NCI-H226 (cell line): ENCODE measurements at places on chromosomes 3 and 15.

GRCh38 chr3:10845001-10845761, 29.2 kb downstream of the SLC6A11 start:
- DNase-seq = no peak

GRCh38 chr3:104951426-104951825, 415.3 kb upstream of the ALCAM start:
- DNase-seq = peak; percentile 19

DNA sequence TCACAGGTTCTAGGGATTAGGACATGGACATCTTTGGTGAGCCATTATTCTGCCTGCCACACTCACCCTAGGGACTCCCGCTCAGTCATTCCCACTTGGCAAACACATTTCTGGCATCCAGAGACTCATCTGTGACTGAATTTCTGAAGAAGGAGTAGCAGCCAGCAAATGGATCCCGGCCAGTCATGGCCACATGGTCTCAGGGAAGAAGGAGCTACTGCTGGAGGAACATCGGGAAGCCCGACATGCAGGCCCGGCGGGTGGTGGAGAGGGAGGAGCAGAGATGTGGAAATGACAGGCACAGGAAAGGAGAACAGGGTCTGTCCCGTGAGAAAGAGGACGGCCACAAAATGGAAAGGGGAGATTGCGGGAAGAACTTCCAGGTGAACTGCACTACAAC, 65.4 kb downstream of the SEMA5B start:
- no peak for DNase-seq

- DNase-seq = no peak
These were observed 44.2 kb upstream of the THRB start for GRCh38 chr3:24538891-24539290.

GRCh38 chr3:126166009-126166408, 14.4 kb downstream of the ALDH1L1 start:
- no peak for DNase-seq

DNA sequence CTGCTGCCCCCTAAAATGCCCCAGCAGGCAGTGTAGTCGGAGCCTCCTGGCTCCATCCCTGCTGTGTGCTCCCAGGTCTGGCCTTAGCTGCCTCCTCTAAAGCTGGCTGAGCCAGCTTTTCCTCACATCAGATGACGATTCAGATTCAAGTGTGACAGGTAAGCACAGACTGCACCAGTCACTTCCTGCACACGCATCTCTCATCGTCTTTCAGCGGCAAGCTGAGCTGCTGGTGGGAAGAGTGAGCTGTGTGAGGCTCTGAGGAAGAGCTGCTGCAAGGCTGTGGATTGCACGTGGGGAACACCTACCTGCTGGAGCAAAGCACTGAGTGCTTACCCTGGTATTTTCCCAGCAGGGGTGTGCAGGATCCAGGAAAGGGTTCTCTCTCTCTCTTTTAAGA, 88.4 kb upstream of the RPL32 start:
- no peak for DNase-seq

GRCh38 chr15:81155375-81156218, 21.5 kb downstream of the CFAP161 start:
- DNase-seq = peak; percentile 57

- no peak for DNase-seq
These were observed 303.5 kb upstream of the GADL1 start for GRCh38 chr3:31197941-31198340.

DNA sequence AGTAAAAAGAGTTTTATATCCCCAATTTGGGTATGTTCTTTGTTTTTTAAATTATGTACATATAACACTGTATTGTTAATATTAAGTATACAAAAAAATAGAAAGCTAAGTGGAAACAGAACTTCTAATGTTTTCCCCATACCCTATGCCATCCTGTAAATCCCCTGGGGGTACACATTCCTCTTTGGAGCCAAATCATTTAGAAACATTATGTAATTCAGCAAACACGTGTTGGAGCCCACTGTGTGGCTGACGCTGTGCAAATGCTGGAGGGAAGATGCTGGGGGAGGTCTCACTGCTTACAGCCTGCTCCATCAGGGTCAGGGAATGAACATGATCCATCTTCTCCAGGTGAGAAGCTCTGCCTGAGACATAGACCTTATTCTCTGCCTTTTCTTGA, 52.8 kb downstream of the CRTC3 start:
- DNase-seq = no peak

DNA sequence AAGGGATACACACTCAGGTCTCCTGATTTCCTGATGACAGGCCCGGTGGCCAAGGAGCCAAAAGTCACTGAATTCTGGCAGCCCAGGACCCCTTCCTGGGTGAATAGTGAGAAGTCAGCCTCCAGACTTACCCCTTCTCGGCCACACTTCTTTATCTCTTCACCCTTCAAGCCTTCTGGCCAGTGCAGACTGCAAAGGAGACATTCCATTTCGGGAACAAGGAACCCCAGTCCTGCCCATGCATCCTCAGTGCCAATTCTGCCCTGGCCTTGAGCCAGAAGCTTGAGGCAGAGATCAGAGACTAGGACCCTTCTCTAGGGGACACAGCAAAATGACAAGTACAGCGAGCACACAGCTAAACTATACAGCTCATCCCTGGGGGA, 28.8 kb downstream of the GRAMD2A start:
- DNase-seq = no peak

GRCh38 chr3:107523539-107524325, 970 bp downstream of the BBX start:
- DNase-seq = peak; percentile 17

- no peak for DNase-seq
These were observed 55.9 kb upstream of the FAM174B start for GRCh38 chr15:92711457-92711831.

DNA sequence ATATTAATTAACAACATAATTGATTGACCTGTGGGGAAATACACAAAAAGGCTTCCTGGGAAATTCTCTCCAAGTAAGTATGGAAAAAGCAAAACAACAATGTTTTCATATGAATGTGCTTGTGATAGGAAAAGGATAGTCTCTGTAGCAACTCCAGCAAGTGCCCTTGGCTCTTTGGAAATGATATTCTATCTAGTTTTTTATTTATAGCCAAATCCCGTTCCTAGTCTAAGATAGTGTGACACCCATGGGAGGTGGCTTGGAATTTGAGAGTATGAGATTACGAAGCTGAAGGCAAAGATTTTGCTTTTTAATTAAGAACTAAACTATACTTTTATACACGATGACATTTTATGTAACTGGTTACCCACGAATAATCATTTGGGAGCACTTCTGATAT, 119.9 kb downstream of the PDZRN3 start:
- no peak for DNase-seq

DNA sequence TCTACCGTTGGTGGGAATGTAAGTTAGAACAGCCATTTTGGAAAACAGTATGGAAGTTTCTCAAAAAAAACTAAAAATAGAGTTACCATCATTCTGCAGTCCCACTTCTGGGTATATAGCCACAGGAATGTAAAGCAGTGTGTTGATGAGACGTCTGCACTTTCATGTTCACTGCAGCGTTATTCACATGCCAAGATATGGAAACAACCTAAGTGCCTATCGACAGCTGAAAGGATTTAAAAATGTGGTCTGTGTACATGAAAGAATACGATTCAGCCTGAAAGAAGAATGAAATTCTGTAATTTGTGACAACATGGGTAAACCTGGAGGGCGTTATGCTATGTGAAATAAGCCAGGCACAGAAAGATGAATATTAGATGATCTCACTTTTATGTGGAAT, 157.7 kb downstream of the THSD4 start:
- DNase-seq = peak; percentile 12

GRCh38 chr15:90396321-90396720, 8.3 kb downstream of the IQGAP1 start:
- no peak for DNase-seq

- DNase-seq = no peak
These were observed 70.5 kb upstream of the SAMMSON start for GRCh38 chr3:69929019-69929418.

- DNase-seq = no peak
These were observed 458.5 kb downstream of the AGBL1 start for GRCh38 chr15:86538141-86538540.

DNA sequence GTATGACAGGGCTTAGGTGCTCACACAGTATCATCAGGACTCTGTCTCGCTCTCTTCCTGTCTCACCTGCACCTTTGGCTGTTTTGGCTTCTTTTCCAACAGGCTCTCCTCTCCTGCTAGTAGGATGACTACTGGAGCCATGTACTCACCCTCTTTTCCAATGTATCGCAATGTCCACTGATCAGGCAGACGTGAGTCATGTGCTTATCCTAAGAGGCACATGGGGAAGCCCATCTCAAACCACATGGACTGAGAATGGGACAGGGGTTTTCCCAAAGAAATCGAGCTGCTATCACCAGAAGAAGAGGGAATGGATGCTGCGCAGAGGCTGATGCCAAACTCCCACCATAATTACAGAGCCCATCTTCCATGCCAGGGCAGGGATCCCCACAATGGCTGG, 180.6 kb downstream of the IL5RA start:
- DNase-seq = no peak

DNA sequence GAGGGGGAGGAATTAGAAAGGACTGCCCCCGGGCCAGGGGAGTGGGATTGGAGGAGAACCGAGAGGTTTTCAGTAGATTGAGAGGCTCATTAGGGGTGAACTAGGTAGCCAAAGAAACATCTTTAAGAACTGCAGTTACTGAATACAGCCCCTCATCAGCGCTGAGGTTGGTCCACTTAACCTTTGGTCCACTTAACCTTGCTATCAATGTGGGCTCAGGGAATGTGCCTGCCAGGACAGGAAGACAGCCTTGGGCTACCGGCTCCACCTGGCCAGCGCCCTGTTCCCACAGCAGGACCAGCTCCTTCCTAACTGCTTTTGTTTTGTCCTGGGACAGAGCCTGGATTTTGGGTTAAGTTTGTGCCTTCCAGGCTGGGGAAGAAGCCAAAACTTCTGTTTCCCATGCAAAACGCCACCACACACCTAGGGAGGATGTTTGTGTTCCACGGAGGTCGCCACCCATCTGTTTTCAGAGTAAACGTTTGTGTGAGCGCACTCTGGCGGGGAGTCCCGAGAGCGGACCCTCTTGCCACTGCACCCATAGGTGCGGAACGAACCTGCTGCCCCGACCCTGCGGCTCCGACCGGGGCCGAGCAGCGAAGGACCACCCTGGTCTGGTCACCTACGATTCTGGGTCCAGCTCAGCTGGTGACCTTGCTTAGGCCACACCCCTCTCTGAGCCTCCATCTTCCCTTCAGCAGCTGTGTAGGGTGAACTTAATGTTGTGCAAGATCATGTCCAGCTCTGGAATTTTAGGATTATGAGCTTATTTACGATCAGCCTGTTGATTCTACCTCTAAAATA, 107.4 kb downstream of the VGLL4 start:
- DNase-seq = no peak

DNA sequence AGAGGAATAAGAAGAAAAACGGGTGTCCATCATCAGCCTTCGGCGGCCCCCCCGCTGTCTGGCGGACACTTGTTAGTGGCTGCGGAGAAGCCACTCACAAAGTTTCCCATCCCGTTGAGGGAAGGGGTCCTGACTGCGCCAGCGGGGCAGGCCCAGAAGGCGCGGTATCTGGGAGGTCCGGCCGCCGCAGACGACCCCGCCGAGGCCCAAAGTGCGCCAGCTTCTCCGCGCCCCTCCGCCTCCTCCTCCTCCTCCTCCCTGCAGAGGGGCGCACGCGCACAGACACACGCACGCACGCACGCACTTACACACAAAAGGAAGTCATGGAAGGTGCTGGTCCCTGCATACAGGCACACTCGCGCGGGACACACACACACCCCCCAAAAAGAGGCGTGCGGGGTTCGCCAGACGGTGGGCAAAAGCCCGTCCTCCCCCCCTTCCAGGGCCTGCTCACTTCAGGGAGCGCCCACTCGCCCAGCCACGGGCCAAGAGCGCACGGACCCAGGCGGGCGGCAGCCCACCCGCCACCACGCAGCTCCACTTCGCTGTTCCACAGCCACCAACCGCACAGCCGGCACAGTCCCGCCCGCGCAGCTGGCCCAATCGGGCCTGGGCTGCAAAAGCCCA, 18.0 kb downstream of the ZNF148 start:
- DNase-seq = no peak

DNA sequence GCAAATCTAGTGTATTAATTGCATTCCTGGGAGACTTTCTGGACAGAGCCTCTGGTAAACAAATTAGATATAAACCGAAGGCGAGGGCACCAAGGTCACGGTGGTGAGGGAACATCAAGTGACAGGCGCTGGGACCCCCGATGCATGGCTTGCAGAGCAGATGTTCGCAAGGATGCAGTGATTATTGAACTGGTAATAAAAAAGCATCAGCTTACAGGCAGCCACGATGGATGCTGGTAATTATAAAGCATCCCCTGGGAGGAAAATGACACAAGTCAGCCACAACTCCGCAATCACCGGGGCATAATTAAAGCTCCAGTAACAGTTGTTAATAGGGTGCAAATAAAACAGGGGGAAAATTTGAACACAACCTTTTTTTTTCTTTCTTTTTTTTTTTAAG, 231.1 kb upstream of the DPH6 start:
- no peak for DNase-seq

DNA sequence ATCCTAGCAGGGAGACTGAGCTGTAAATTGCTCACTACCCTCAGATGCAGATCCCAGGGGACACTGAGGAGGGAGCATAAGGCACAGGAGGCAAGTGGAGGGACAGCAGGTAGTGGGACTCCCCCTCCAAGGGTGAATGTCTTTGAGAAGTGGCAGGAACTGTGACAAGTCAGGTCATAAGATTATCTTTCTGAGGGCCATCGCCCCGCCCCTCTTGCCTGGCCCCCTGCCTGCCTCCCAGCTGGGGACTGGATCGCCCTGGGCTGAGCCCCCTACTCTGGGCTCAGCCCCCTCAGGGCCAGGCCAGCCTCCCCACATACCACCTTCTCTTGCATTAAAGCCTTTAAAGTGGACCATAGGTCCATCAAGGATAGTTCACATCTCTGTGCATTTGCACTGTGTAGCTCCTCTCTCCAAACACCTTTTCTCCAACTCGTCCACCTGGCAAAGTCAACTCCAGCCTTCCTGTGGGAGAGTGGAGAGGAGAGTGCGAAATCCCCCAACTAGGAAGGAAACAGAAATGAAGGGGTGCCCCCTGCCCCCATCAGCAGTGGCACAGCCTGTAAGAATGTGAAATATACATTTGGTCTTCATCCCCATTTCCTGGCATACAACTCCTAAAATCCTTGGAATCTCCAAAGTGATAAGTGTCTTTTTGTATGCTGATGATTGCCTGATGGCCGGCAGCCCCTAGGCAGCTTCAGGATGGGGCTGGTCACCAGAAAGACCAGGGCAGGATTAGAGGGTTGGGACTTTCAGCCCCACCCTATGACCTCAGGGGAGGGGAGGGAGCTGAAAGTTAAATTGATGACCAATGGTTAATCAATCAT, 14.7 kb downstream of the PIF1 start:
- no peak for DNase-seq

GRCh38 chr15:24269166-24269571, 406.4 kb upstream of the NPAP1 start:
- no peak for DNase-seq

GRCh38 chr3:184740509-184741258, 28.8 kb upstream of the MAGEF1 start:
- DNase-seq = peak; percentile 61

GRCh38 chr3:73197187-73197586, 135.7 kb downstream of the EBLN2 start:
- no peak for DNase-seq

GRCh38 chr15:72231833-72232478, 966 bp upstream of the PKM start:
- peak; percentile 85 for DNase-seq

- DNase-seq = no peak
These were observed 103.7 kb downstream of the EFL1 start for GRCh38 chr15:82158811-82159210.
